ENCODE measurements at places on chromosomes 12 and 14. TPM values are rescaled to one million over a fixed set of nuclear protein-coding genes. Genes with fewer than 3 reads are reported as not detected.

Gene TMEM132D
- total RNA-seq: 0.18 TPM

DNA sequence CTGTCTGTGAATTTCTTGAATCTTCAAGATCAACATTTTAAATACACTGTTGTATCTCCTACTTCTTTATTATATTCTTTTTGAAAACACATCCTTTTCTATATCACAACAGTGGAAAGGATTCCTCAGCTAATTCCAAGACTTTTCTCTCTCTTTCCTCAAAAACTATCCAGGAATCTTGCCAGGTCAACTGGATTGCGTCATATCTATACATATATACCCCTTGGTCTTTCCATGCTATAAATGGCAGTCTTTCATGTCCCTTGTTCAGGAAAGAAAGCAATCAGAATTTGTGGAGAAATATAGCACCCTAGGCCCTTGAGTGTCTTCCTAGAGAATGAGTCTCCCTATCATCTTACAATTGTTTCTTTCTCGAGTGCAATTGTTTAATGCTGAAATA lies 149.0 kb downstream of the KCNA5 start:
- no peak for DNase-seq

Gene ZFHX2
- 7.4 TPM for total RNA-seq

DNA sequence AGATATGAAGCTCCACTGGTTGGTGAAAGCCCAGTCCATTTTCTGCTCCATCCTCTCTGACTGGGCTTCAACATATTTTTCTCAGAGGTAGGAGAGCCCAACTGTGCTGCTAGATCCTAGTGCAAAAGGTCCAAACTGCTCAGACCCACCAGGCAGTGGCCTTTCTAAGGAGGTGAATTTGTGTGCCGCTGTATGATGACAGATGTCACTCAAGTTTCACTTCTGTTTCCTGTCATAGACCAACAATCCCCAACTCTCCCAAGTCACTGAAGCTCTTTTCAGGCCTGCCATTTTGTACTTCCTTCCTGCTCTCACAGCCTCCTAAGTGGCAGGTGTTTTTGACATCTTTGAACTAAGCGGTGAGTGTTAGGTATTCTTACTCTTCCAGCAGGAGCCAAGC lies 16.4 kb upstream of the RNASE4 start:
- no peak for DNase-seq

Gene ENDOU
- total RNA-seq: 0.40 TPM

DNA sequence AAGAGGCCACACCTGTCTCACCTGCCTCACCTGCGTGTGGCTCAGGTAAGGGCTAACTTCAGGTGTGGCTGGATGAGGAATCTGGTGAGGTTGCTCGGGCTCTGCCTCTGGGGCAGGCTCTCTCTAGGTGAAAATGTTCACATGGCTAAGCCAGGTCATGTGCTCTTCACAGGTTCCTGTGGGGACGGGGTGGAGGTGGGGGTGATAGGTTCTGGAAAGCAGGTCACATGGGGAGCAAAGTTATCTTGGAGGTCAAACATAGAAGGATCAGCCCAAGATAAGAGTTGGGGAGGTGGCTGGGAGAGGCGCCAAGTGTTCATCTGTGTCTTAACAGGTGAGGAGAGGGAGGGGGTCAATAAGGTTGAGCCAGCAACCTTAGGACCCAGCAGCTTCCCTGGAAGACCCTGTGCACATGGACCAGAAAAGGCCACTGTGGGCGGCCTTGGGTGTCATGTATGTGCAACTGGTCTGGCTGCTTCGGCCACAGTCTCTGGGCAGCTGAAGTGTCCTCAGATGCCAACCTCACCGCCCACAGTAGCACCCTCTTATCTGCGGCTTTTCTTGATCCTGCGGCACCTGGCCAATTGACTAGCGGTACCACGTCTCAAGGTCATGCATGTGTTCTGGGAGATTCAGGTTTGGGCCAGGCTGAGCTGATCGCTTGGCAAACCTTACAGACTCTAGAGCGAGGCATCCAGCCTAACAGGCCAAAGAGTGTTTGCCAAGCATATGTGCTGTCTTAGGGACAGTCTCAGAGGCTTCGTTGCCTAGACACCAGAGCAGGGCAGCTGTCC lies 60.5 kb downstream of the CACNA1C start:
- no peak for DNase-seq

Gene TIMM9
- total RNA-seq: 26.7 TPM

- DNase-seq: no peak
Observed at GRCh38 chr14:59241121-59241520, 52.7 kb downstream of the DAAM1 start.

- peak; percentile 1 for DNase-seq
Observed at GRCh38 chr14:68709007-68709406, 83.9 kb downstream of the ZFP36L1 start.

GRCh38 chr14:56338674-56339073 lies 220.5 kb downstream of the PELI2 start:
- no peak for DNase-seq

DNA sequence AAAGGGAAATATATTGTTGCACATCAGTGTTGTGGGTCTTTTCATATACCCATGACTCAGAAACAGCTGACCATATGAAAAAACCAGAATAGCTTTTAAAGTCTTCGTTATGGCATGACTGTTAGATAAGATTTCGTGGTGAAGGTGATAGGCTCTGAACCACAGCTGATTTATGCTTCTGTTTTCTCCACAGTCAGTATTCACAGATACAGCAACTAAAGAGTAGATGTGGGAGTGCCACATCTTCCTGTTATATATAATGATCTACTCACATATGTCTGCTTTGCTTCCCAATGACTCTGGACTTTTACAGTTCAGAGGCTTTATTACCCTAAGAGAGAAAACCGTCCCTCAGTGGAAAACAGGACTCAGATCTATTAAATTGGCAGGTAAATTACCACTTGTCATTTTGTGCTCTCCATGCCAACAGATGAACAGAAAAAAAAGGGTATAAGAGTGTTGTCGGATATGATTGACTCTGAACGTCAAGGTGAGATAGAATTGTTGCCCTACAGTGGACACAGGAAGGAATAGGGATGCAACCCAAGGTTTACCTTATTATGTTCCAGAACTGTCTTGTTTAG lies 1037.1 kb downstream of the GALC start:
- no peak for DNase-seq

GRCh38 chr12:106046301-106046846 lies 92.4 kb downstream of the NUAK1 start:
- no peak for DNase-seq

GRCh38 chr12:3285570-3285969 lies 205.4 kb upstream of the PRMT8 start:
- DNase-seq: no peak

GRCh38 chr14:20603813-20604690 lies 12.9 kb upstream of the RNASE12 start:
- no peak for DNase-seq

- no peak for DNase-seq
Observed at GRCh38 chr14:35829449-35829848, 3.3 kb downstream of the BRMS1L start.

DNA sequence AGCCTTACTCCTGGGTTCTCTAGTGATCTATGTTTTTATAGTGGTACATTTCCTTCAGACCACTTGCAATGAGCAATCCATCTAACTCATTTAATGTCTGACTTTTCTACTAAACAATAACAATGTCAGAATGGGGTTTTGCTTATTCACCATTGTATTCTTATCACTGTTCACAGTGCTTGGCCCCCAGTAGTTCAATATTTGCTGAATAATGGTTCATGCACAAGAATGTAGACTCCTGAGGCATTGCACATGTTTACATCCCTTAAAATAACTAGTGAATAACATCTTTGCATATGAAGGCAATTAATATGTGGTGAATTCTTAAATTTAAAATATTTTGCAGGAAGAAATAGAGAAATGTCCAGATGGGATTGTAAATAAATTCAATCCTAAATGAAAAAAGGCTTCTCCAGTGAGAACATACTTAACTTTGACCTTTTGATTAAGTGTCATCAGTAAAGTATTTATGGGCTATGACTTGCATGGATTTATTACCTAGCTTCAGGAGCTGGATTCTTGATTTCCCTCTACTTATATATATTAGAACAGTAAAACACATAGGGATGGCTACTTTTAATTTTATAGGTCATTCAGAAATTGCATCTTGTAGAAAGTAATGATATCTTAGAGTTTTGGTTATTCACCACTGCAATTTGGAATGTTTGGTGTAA lies 3.4 kb downstream of the CCER1 start:
- DNase-seq: no peak

DNA sequence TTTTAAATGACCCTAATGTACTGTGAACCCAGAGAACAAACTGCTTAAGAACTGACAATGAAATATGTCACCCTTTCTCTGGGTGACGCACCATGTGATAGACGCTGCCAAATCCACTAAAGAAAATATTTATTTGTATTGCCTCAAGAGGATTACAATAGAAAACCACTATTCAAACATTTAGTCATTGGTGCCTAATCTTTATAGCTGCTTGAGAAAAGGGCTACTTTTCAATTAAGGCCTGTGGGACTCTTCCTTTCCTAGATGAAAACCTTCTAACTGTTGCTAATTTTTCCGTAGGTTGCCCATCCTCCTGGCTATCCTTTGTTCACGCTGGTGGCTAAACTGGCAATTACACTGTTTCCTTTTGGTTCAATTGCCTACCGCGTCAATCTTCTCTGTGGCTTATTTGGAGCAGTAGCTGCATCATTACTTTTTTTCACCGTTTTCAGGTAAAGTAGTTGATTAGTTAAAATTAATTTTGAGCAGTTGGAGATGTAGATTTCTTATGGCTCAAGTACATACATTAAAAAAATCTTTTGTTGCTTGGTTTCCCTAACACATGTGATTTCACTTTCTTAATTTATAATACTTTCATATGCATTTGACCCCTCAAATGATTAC lies 6.0 kb downstream of the TMEM260 start:
- DNase-seq: no peak

Gene CLEC14A
- total RNA-seq: 47.3 TPM

Gene MYH6
- not detected for total RNA-seq

DNA sequence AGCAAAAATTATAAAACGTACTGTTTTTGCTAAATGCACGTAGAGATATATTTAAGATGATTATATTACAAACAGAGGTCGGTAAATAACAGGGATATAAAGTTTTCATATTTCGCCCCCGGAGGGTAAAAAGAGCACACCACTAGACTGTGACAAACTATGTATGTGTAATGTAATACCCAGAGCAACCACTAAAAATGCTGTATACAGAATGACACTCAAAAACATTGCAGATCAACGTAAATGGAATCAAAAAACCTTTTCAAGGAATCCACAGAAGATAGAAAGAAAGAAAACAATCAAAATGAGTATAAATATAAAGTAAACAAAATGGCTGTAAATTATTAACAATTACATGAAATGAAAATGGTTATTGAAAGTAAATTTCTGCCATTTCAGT lies 37.6 kb upstream of the PRB4 start:
- DNase-seq: no peak

GRCh38 chr12:10366875-10367274 lies 23.0 kb downstream of the KLRK1 start:
- DNase-seq: no peak

DNA sequence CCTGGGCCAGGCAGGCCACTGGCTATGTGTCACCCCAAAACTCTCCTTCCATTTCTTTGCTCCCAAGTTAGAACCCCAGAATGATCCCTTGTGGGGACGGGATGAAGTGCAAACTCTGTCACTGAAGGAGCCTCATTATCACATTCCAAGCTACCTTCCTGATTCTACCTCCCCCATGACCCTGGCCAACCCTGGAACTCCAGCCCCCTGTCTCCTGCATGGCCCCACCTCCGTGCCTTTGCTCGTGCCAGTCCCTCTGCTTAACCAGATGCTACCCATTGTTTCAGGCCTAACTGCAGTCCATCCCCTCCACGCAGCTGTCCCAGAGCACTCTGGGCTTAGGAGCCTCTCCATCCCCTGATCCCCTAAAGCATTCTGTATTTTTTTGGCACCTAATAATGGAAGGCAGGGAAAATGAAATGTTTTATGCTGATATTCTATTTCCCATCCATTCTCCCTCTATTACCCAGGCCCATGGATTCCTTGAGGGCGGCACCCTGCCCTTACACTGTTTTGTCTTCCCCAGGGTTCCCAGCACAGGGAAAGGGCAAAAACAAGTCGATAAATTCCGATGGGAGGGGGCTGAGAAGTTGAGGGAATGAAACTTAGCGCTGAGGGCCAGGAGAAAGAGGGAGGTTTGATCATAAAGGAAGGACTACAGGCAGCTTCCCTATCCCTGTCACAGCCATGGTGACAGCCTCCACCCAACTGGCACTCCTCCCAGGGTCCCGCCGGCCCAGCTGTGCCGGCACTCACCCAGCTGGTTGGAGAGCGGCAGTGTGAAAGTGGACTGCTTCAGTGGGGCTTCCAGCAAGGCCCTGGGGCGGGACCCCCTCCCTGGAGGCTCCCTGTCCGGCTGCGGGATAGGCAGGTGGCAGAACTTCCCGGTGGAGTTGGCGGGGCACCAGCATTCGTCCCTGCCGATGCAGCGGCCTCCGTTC lies 58.1 kb downstream of the ISCA2 start:
- no peak for DNase-seq

- DNase-seq: no peak
Observed at GRCh38 chr14:95240859-95241813, 78.6 kb downstream of the CLMN start.

Gene TAS2R8
- total RNA-seq: 0.27 TPM

DNA sequence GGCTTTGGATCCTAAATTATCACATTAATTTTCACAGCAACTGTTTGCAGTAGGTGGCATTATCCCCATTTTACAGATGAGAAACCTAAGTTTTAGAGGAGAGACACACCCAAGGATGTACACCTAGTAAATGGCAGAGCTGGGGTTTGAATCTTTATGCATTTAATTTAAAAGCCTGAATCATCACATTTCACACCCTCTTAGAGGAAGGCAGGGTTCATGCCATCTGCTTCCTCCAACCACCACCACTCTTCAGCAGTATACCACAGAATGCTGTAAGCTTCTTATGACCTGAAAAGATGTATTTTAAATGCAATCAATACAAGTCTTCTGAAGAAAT lies 90.3 kb downstream of the CRADD start:
- DNase-seq: no peak

DNA sequence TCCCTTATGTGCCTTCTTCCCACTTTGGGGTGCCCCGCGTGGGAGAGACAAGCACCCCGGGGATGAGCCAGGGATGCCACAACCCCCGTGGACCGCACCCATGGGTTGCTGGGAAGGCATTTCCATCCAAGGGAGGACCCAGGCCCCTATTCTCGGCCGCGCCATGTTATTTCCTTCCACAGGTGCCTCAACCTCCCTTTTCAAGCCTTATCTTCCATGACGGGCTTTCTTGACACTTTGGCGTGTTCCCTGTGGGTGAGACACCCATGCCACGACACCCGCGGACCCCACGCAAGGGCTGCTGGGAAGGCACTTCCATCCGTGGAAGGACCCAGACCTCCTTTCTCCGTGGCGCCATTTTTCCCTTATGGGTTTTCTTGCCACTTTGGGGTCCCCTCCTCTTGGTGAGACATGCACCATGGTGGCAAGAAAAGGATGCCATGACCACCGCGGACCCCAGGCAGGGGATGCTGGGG lies 269.2 kb downstream of the ALG10 start:
- peak; percentile 34 for DNase-seq

DNA sequence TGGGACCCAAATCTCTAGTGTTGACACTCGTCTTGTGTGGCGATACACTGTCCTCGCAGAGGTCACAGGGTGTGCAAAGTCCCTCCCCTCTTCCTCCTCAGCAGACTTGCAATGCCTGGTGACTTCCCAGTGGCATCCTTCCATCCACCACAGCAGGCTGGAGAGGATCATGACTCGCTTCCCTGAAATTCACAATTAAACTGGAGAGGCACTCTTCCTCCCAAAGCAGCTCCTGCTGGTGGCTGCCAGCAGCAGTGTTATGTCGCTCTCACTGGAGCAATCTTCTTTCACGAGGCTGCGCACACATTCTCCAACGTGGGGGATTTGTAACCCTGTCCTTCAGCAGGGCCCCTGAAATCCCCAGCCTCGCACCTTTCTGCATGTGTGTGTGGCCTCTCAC lies 145.2 kb upstream of the TMCC3 start:
- DNase-seq: no peak

Gene CEBPE
- total RNA-seq: 0.31 TPM

Gene A2M
- total RNA-seq: 942 TPM
